ENCODE measurements at places on chromosomes 16 and 17.

DNA sequence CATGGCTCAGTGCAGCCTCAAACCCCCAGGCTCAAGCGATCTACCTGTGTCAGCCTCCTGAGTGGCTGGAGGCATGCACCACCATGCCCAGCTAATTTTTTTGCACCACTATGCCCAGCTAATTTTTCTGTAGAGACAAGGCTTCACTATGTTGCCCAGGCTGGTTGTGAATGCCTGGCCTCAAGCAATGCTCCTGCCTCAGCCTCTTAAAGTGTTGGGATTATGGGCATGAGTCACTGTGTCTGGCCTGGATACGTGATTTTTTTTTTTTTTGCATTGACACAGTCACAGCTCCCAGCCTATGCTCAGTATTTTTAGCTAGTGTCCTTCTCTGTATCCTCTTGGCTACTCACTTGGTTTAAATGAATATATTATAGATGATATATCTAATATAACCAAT, 377.0 kb upstream of the TNRC6C start:
- DNase-seq: no peak

- no peak for DNase-seq
Measured at GRCh38 chr17:73773702-73774101, 129.5 kb upstream of the SDK2 start.

DNA sequence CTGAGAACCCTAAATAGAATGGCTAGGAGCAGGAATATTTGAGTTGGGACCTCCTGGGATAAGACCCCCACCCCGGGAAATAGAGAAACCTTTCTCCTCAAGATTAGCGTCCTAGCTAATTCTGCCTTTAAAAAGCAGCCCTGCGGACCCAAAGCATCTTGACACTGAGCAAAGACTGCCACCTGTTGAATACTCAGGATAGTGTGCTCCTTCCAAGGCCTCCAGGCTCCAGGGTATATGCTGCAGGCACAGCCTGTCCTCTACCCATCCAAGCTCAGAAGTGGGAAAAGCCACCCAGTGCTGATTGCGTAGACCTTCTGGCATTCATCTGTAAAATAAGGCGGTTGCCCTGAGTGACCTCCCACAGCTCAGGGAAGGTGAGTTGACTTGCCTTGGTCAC, 456.2 kb upstream of the DYNLRB2 start:
- DNase-seq: no peak

DNA sequence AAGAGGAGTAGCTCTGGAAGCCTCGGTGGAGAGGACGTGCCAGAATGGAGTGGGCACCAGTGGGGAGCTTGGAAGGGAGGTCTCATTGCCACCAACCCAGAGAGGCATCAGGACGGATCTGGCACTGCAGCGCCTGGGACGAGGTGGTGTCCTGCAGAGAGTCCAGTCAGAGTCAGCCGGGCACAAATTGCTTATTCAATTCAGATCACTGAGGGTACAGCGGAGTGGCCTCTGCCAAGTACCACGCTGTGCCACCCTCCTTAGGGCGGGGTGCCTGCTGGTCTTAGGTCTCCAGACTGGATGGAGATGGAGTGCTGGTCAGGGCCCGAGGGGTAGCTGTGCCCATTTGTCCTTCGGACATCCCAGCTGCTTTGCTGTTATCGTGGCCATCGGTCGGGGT, 18.9 kb upstream of the SPPL2C start:
- no peak for DNase-seq

DNA sequence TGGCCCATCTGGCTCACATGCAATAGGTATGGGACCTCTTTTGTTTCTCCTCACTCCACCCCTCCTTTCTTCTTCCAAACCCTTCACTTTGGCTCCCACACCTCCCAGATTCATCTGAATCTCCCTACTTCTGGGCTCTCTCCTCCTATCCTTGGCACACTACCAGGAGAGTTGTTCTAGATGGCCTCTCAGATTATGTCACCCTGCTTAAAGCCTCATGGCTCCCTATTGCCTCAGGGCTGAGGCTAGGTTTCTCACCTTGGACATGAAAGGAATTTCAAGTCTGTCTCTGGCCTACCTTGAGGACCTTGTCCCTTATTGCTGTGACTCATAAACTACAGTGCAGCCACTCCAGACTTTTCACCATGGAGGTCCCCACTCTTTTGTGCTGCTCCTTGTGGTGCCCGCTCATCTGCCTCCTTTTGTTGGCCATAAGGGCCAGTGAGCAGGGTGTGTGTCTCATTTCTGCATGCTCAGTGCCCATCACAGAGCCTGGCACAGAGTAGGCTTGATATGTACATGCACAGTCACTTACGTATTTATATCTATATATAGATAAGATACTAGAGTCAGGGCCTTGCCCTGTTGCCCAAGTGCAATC, 1.0 kb upstream of the MFAP4 start:
- no peak for DNase-seq

- no peak for DNase-seq
Measured at GRCh38 chr17:6092182-6092902, 22.2 kb downstream of the WSCD1 start.

- DNase-seq: no peak
Measured at GRCh38 chr17:49576088-49576916, 631 bp downstream of the NXPH3 start.

DNA sequence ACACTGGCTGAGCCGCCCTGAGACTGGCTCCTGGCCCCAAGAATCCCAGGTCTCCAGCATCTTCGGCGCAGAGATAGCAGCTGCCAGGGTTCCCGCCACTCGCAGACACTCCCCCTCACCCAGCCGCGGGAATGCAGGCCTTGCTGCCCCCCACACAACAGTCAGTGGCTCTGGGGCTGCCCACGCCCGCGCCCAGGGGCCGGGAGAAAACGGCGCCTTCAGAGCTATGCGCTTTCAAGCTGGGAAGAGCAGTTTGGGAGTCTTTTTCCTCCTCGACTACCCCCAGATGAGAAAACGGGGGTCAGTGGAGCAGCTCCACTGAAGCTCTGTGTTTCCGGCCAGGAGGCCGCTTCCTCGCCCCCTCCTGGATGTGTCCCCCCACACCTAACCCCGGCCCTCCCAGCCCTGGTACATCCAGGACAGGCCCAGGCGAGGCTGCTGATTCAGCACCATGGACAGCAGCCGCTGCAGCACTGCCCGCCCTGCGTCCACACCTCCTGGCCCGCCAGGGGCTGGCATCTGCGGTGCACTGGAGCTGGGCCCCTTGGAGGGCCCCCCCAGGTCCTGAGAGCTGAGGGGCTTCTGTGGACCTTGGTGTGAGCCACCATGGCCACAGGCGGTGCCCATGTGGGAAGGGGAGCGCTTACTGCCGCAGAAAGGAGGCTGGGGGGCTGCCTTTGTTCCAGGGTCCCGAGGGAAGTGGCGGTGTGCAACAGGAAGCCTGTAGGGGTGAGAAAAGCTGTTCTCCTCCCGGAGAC, 35.7 kb downstream of the CACNA1H start:
- peak; percentile 19 for DNase-seq

GRCh38 chr17:48445248-48445620, 15.2 kb upstream of the SKAP1 start:
- DNase-seq: no peak

GRCh38 chr17:48489781-48490180, 41.0 kb downstream of the HOXB1 start:
- no peak for DNase-seq

DNA sequence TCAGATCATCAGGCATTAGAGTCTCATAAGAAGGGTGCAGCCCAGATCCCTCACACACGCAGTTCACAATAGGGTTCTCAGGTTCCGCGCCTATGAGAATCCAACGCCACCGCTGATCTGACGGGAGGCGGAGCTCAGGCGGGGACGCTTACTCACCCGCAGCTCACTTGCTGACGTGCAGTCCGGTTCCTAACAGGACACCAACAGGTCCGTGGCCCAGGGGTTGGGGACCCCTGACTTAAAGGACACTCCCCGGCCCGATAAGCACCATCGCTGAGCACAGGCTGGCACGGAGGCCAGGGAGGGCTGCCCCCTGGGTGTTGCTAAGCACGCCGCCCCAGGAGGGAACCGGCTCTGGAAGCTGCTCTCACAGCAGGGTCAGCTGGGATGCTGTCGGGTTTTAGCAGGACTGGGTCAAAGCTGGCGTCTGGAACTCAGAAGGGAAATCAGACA, 30.1 kb upstream of the BAHCC1 start:
- DNase-seq: no peak

DNA sequence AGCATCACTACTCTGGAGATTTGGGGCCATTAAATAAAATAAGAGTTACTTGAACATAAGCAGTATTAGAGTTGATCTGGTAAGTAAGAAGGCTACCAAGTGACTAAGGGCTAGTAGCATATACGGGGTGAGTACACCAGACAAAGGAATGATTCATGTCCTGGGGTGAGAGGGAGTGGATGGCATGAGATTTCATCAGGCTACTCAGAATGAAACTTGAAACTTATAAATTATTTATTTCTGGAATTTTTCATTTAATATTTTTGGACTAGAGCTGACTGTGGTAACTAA, 2.3 kb downstream of the SLFN5 start:
- DNase-seq: peak; percentile 36
